ENCODE measurements at places on chromosomes 11 and 22. TPM values are rescaled to one million over a fixed set of nuclear protein-coding genes. Genes with fewer than 3 reads are reported as not detected.

DNA sequence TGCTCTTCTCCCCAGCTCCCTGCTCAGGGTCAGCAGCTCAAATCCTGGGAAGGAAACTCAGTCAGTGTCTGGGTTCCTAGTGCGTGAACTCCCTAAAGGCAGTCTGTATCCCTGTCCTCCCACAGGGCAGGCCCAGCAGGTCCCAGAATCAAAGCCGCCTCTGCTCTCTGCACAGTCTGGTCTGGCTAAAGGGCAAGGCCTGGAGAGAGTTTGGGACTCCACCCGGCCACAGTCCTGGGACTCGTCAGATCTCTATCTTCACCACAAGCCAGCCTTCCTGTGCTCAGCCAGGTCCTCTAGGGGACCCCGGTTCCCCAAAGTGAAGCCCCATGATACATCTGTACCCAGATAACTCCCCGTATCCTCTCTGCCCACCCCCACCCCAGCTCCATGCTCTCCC, 56.2 kb upstream of the CSNK2A3 start:
- DNase-seq = no peak

DNA sequence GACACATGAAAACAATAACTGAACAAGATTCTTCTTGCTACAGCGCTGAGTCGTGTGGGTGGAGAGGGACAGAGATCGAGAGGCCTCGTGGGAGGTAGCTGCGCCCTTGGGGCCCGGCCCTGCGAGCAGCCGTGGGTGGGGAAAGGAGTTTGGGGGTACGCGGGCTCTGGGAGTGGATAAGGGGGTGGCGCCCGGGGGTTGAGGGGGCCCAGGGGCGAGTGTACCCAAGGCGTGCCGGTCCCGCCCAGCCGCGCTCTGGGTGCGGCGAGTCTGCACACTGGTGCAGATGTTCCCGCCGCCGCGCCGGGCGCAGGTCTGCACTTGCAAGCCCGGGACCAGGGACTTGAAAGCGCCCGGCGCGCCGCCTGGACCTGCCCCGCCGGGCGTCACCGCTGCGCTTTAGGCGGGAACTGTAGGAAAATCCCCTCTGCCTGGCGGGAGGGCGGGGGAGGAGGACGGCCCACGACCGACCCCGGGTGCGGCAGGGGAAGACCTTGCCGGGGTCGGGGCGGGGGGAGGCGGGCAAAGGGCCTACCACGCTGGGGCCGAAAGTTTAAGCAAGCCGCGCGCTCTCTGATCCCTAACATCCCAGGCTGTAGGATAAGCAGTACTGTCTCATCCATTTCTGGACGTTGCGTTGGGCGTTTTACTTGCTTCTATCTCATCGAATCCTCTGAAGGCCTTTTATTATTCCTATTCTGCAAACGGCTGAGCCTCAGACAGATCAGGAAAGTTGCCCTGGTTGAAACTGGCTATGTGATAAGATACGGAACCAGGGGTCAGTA, 1.4 kb upstream of the KREMEN1 start:
- peak; percentile 84 for DNase-seq

- DNase-seq = no peak
Measured at GRCh38 chr11:92259861-92260260, 35.2 kb downstream of the FAT3 start.

DNA sequence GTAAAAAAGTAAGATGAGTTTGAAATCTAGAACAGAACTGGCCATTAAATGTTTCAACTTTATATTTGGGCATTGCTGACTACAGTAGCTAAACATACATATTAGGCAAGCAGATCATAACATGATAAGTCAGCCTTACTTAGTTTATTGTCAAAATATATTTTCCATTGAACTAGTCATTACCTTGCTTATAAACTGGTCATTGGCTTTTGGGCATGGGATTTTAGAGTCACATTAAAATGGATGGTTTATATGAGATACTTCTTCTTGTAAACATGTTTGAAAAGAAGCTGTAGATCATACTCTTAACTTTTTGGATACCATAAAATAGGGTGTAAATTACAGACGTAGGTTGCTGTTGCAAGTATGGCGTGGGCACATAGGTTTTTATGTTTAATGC, 2.7 kb downstream of the HIPK3 start:
- no peak for DNase-seq

DNA sequence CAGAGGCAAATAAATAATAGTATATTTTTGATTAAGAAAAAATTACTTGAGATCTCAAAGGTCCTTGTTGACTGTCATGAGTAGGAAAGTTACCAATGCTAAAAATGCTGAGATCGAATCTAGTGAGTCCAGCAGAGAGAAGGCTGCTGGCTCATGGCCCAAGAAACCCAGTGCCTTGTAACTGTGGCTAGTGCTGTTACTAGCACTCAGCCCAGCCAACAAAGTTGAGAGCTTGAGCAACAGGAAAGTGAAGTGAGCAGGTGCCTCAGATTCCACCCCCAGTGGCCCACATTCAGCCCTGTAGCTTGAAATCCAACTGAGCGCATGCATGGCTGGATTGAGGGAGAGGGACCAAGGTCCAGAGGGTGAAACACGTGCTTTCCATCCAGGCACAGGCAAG, 398.2 kb downstream of the SHANK2 start:
- DNase-seq = no peak

GRCh38 chr11:93741882-93742226, 382 bp downstream of the C11orf54 start:
- no peak for DNase-seq

GRCh38 chr11:125292100-125292499, 127.5 kb downstream of the PKNOX2 start:
- DNase-seq = no peak

DNA sequence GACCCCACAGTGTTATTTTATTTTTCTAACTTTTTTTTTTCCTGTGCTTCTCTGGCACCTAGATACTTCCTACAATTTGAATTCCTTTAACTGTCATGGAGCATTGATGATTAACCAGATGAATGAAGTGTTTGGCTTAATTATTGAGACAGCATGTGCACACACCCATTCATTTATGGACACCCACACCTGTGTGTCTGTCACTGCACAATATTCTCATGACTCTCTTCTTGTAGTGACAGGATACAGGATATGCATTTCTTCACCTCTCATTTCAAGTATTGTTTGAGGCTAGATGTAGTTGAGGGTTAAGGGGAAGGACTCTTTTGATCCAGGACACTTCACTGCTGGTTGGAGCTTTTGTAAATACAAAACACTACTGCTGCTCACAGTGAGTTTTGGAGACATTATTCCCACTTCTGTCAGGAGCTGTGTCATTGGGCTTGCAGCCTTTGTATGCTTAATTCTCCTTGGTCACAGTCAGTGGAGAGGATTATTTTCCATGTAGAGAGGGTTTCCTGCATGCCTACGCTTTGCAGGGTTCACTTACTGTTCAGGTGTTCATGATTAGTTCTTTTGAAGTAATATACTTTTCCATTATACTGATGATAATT, 33.5 kb downstream of the SPECC1L start:
- no peak for DNase-seq

GRCh38 chr11:124069429-124070401, 28.6 kb upstream of the OR10G7 start:
- DNase-seq = peak; percentile 62

- DNase-seq = no peak
Measured at GRCh38 chr11:71164186-71164585, 88.2 kb downstream of the SHANK2 start.

DNA sequence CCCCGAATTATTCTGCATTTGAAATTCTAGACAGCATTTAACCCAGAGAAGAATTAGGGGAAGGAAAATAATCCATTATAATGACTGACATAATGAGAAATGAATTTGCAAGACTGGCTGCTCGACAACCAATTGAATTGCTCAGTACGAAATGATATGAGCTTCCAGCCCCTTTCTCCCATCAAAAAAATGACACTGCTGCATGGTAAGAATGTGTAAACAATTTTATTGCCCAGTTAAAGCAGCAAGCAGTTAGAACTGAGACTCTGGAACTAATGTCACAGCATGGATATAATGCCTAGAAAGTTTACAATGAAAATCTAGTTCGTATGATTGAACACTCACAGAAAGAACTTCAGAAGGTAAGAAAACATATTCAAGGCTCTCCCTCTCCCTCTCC, 24.7 kb upstream of the PCF11 start:
- DNase-seq = no peak

DNA sequence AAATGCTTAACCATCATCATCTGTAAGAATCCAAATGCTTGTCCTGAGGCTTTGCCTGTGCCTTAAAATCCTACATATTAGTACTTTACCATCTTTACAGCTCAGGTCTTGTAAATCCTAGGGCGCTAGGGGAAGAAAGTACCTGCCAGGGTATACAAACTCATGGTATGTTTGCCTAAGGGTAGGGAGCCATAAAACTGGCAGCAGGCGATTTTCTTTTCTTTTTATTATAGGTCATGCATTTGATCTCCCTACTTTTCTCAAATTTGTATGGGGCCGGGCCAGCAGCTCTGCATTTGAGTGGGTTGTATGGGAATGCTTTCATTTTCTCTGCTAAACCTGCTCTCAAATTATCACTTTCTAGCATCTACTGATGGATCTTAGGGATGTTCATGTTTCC, 24.0 kb upstream of the ZBED5 start:
- DNase-seq = no peak

DNA sequence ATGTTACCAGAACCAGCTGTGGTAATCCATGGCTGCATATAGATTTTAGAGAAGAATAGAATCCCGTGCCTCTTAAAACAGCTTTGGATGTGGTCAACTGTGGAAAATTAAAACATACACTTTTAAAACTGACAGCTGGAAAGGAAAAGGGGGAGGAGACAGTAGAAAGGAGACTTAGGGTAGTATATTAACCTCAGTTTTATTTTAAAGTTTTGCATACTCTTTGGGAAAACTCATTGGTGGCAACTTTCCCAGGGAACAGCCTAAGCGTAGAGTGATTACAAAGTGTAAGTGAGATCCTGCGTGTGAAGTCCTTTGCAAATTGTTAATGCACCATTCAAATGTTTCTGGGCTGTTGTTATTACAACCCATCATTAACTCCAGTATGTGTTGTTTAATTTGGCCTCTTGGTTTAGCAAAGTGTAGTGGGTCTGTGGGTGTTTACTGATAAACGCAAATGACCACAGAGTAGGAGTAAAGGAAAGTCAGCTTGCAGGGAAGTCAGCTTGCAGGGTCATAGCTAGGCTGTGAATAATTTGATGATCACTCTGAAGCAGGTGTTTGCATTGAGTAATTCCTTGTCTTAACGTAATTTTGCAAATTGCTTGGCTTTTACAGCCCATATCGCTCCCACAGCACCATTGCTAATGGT, 88.0 kb upstream of the DBX1 start:
- no peak for DNase-seq

DNA sequence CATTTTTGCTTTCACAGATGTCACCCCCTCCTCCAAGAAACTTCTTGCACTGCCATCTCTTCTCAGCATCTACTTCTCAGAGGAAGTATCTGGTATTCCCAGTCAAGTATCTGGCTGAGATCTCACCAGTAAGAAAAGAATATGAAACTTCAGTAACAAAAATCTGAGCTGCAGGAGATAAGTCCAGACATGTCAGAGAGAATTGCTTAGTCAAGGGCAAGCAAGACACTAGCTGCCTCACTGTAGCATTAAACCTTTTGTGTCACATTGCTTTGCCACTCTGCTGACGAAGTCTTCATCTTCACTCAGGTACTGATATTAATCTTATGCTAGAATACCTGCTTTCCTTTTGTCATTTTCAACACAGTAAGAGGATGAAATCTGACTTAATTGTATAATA, 70.6 kb upstream of the ZC3H12C start:
- no peak for DNase-seq

- DNase-seq = no peak
Measured at GRCh38 chr22:20615533-20616450, 108.4 kb downstream of the MED15 start.

GRCh38 chr11:76823481-76824028, 37.2 kb upstream of the ACER3 start:
- no peak for DNase-seq

GRCh38 chr11:64044730-64045393, 9.1 kb downstream of the FLRT1 start:
- DNase-seq = no peak

- DNase-seq = no peak
Measured at GRCh38 chr11:68367252-68367651, 54.9 kb downstream of the LRP5 start.

ZNF214 gene
- 1.8 TPM for total RNA-seq

TYR gene
- total RNA-seq = not detected

MUC5B gene
- total RNA-seq = 431 TPM
